Fibroblast of gingiva (primary cell): ENCODE measurements at places on chromosomes 6 and 20.

- DNase-seq: peak; percentile 81
Observed at GRCh38 chr6:17703256-17703694, 3.5 kb downstream of the NUP153 start.

- no peak for DNase-seq
Observed at GRCh38 chr6:150233843-150234269, 91.0 kb downstream of the PPP1R14C start.

GRCh38 chr6:160477901-160478300, 129.7 kb downstream of the SLC22A3 start:
- no peak for DNase-seq

DNA sequence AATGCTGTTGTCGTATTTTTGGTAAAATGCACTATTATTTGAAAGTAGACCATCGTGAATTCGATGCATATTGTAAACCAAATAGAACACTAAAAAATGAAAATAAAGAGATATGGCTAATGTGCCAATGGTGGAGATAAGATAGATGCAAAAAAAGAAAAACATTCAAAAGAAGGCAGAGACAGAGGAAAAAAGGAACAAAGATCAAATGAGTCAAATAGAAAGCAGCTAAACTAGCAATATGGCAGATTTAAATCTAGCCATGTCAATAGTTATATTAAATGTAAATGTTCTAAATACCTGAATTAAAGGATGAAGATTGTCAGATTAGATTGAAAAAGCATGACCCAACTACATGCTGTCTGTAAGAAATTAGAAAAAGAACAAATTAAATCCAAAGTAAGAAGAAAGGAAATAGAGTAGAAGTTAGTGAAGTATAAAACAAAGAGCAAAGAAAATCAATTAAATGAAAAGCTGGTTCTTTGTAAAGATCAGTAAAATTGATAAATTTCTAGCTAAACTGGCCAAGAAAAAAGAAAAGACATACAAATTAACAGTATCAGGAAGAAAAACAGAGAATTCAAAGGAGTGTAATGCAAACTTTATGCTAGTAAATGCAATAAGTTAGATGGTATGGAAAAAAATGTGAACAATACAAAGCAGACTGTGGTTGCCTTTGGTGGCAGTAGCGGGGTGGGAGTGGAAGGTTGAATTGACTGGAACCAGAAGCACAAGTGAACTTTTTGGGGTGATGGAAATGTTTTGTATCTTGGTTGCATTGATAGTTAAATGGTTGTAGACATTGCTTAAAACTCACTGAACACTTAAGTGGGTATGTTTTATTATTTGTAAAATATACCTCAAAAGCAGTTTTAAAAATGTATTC, 44.8 kb downstream of the PTPN1 start:
- no peak for DNase-seq

GRCh38 chr6:35146453-35146852, 5.3 kb upstream of the TCP11 start:
- peak; percentile 45 for DNase-seq

GRCh38 chr6:24766680-24767462, 7.9 kb upstream of the GMNN start:
- DNase-seq: peak; percentile 34

GRCh38 chr20:9228774-9229450, 160.0 kb downstream of the PLCB4 start:
- DNase-seq: peak; percentile 19

GRCh38 chr6:72203983-72204382, 317.6 kb downstream of the RIMS1 start:
- DNase-seq: no peak

DNA sequence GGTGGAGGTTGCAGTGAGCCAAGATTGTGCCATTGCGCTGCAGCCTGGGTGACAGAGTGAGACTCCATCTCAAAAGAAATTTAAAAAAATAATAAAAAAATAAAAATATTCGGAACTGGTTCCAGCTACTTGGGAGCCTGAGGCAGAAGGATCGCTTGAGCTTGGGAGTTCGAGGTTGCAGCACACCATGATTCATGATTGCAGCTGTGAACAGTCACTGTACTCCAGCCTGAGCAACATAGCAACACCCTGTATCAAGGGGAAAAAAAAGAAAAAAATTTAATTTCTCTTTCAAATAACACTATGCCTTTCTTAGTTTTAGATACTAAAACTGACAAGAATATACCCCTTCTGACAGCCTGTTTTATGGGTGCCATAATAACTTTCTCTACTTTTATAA, 10.5 kb downstream of the KDM1B start:
- peak; percentile 42 for DNase-seq

- no peak for DNase-seq
Observed at GRCh38 chr20:36641506-36641843, 4.5 kb downstream of the SLA2 start.

- no peak for DNase-seq
Observed at GRCh38 chr20:60214901-60215815, 256.9 kb downstream of the CDH26 start.

GRCh38 chr20:53903652-53903987, 166.8 kb downstream of the BCAS1 start:
- DNase-seq: peak; percentile 48

GRCh38 chr6:36127462-36128016, 2.8 kb upstream of the MAPK13 start:
- peak; percentile 78 for DNase-seq

DNA sequence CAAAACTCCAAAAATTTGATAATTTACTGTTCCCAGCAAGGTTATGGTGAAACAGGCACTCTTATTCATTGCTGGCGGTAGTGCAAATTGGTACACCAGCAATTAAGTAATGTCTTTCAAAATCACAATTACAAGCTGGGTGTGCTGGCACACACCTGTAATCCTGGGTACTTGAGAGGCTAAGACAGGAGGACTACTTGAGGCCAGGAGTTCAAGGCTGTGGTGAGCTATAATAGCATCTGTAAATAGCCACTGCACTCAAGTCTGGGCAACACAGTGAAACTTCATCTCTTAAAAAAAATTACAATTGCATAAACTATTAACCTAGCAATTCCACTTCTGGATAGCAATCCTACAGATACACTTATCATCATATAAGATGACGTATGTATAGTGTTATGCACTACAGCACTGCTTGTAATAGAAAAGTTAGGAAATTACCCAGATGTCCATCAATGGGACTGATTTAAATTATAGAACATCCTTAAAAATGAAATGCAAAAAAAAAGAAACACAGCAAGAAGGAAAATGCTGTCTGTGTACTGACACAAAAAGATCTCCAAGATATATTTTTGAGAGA, 31.4 kb downstream of the NCOA6 start:
- DNase-seq: no peak

GRCh38 chr20:881051-881782, 34.9 kb downstream of the ANGPT4 start:
- DNase-seq: peak; percentile 15

DNA sequence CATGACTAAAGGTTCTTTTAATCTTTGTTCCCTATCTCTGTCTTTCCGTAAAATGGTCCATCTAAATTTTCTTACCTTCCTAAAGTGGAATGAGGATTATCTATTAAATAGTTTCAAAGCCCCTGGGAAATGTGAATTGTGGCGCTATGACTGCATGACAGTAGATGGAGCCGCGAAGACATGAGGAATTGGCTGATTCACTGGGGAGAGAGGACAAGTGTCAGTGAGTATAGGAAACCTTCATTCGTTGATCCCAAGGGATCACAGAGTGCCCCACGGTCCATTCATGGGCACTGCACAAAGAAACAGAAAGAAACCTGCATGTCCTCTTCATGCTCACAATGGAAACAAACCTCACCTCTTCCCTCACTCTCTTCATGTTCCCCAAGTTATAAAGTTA, 479.3 kb upstream of the BTBD3 start:
- no peak for DNase-seq

DNA sequence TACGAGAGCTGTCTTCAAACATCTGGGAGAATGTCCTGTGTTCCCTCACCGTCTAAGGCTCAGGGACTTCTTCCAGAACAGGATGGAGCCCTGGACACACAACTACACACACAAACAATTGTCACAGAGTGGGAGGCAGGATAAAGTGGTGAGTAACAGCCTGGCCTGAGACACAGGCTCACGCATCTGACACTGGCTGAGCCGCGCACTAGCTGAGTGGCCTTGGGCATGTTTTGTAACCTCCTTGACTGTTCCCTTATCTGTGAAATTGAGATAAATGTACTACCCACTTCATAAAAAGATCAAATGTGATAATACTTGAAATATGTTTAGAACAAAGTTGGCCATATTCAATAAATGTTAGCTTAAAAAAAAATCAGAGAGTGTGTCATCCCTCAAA, 132.4 kb upstream of the ARMC2 start:
- DNase-seq: no peak

- DNase-seq: no peak
Observed at GRCh38 chr20:63129991-63130657, 85.8 kb downstream of the YTHDF1 start.

DNA sequence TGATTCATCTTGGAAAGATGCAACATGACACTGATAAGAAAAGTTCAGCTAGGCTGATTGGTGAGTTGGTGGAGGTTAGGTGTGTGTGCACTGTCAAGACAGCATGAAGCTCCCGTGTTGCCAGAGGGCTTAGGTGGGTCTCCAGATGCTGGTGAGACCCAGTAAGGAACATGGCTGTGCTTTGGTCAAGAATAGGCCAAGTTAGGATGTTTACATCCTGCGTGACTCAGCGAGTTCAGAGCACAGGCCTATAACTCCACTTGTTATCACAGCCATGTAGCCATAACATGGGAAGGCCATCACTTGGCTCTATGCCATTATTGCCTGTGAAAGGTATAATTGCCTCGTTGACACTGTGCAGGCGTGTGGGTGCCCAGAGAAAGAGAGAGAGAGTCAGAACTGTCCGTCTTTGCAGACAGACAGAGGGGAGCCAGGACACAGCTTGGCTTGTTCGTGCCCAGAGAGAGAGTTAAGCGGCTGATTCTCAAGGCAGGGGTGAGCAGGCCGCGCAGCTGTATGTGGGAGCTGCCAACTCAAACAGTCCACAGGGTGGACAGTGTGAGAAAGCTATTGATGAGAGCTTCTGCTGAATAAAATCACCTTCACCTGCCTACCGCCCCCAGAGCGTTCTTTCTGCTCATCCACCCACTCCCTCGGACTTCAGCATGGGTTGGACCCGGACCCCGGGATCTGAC, 43.5 kb downstream of the OR2B6 start:
- DNase-seq: no peak

- no peak for DNase-seq
Observed at GRCh38 chr6:42909835-42910234, 6.0 kb upstream of the PTCRA start.

DNA sequence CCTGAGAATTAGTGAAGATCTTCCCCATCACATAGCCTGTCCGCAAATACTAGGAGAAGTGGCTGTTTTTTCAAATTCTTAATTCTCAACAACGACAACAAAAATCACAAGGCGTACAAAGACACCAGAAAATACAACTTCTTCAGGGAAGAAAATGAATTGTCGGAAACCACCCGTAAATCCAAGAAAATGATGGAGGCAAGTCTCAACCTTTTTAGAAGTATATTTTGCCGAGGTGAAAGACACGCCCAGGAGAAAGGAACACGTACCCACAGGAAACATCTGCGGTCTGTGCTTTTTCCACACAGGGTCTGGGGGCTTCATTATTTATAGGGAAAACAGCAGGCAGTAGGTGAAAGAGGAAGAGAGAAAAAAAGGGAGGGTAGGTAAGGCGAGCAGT, 223.9 kb upstream of the GGTLC1 start:
- DNase-seq: no peak

DNA sequence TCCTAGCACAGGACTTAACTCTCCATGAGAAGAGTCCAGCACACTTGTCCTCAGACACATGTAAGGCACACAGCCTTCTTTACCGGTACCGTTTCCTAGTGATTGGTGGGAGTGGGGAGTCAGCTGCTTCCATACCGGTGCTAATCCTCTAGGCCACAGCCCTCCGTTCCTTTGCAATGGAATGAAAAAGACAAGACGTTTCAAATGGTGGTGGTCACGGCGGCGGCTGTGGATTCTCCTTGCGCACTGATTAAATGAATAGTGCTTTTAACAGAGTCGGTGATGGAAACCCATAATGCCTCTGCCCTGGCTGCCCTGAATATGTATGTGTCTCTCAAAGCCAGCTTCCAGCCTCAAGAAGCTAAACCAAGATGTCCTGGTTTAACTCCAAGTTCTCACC, 34.8 kb upstream of the GABRR1 start:
- DNase-seq: no peak

- no peak for DNase-seq
Observed at GRCh38 chr6:77448546-77448945, 14.7 kb downstream of the HTR1B start.

GRCh38 chr20:50130995-50131394, 18.0 kb upstream of the UBE2V1 start:
- DNase-seq: peak; percentile 43

GRCh38 chr20:57950764-57951485, 241.1 kb upstream of the PMEPA1 start:
- no peak for DNase-seq

- peak; percentile 47 for DNase-seq
Observed at GRCh38 chr6:159935633-159936032, 33.2 kb upstream of the IGF2R start.

GRCh38 chr6:117890172-117890571, 16.9 kb upstream of the SLC35F1 start:
- DNase-seq: no peak

- no peak for DNase-seq
Observed at GRCh38 chr6:46465294-46466165, 25.7 kb downstream of the RCAN2 start.

DNA sequence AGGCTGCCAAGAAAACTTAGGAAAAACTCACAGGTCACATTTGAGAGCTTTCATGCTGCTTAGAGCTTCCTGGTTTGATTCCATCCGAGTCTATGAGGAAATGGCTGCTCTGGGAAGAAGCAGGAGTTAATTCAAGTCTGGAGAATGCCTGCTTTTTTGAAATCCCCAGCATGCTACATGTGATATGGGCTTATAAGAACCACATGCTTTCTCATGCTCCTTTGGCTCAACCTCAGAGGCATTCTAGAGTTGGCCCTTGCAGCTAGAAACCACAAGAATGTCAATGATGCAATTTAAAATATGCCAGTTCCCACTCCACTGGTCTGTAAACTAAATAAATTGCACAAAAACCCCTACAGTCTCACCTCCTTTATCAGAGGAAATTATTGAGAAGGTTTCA, 142.9 kb upstream of the OLIG3 start:
- DNase-seq: peak; percentile 98

DNA sequence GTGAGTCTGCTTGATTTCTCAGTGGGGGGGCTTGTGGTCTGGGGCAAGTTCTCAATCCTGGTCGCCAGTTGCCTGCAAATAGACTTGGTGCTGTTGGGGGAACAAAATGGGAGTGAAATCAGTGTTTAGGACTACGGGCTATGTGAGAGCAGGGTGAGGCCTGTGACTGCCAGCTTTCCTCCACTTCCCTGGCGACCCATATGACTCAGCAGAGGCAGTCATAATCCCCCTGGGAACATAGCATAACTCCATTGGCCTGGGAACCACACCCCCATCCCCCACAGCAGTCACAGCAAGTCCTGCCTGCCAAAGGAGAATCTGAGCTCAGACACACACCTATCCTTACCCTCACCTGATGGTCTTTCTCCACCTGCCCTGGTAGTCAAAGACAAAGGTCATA, 387.9 kb downstream of the LMBRD1 start:
- no peak for DNase-seq

- DNase-seq: no peak
Observed at GRCh38 chr20:48789185-48789668, 38.6 kb downstream of the PREX1 start.
